ENCODE measurements at places on chromosomes 5 and 9. TPM values are rescaled to one million over a fixed set of nuclear protein-coding genes. Genes with fewer than 3 reads are reported as not detected.

The C5orf63 gene
- total RNA-seq: 2.7 TPM

The POLR3G gene
- total RNA-seq: 40.8 TPM

The FCN2 gene
- not detected for total RNA-seq

The PPP3R2 gene
- total RNA-seq: not detected

The TMEM171 gene
- 0.62 TPM for total RNA-seq

The BARHL1 gene
- not detected for total RNA-seq

The GNE gene
- total RNA-seq: 53.0 TPM

The GRIA1 gene
- total RNA-seq: 0.44 TPM

The ANKRD34B gene
- not detected for total RNA-seq

The C9orf50 gene
- 0.12 TPM for total RNA-seq

The EIF4E1B gene
- total RNA-seq: not detected

The SLC26A2 gene
- 16.5 TPM for total RNA-seq

The PCDHGB7 gene
- 7.4 TPM for total RNA-seq

The BAAT gene
- total RNA-seq: under 0.01 TPM

The SLC12A7 gene
- 17.6 TPM for total RNA-seq

The ARSI gene
- 18.1 TPM for total RNA-seq

The RARS1 gene
- total RNA-seq: 243 TPM

The RAPGEF1 gene
- 28.2 TPM for total RNA-seq

The NRG2 gene
- 0.77 TPM for total RNA-seq

The FAM221B gene
- total RNA-seq: not detected
